Hepatocyte (in vitro differentiated cells): ENCODE measurements at places on chromosomes 13 and 19. TPM values are rescaled to one million over a fixed set of nuclear protein-coding genes. Genes with fewer than 3 reads are reported as not detected.

- H3K4me1 ChIP-seq = peaks cover 10% of the 10 kb centered on the region
- no peak for DNase-seq
- H3K27ac ChIP-seq = no peak overlapping the region
- H3K36me3 ChIP-seq = no peaks in the 10 kb centered on the region
- H3K27me3 ChIP-seq = peaks cover 7% of the 10 kb centered on the region
Measured at GRCh38 chr19:17027535-17027975, 945 bp upstream of the CPAMD8 start.

The MYADM gene
- polyA plus RNA-seq = 211 and 213 TPM in 2 replicates

GRCh38 chr13:32660227-32660626 lies 74.0 kb downstream of the PDS5B start:
- H3K27me3 ChIP-seq = no peaks in the 10 kb centered on the region
- no peaks in the 10 kb centered on the region for H3K36me3 ChIP-seq
- no peak overlapping the region for H3K27ac ChIP-seq
- no peaks in the 10 kb centered on the region for H3K4me1 ChIP-seq
- no peak overlapping the region for H3K4me3 ChIP-seq

DNA sequence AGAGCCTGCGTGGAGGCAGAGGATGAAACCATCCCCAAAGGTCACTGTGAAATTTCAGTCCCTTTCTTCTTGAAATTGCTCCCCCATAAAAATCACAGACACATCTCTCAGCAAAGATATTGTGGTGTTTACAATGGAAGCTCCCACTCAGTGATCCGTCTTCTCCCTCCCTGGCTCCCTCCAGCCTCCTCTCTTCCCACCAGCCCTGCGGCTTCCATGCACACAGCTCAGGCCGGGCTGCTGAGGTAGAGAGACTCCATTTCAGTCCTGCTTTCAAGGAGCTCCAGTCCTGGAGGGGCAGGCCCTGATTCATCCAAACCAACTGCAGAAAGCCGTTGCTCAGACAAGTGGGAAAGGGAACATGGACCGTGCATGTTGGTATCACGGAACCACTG lies 24.0 kb upstream of the MIER2 start:
- no peaks in the 10 kb centered on the region for H3K4me1 ChIP-seq
- no peak overlapping the region for H3K4me3 ChIP-seq
- DNase-seq = no peak
- no peak overlapping the region for H3K27ac ChIP-seq
- peaks cover 4% of the 10 kb centered on the region for H3K27me3 ChIP-seq

The ZNF175 gene
- 0.67 and 1.1 TPM in 2 replicates for polyA plus RNA-seq

GRCh38 chr13:114100446-114101357 lies 31.7 kb downstream of the RASA3 start:
- no peaks in the 10 kb centered on the region for H3K36me3 ChIP-seq
- H3K27me3 ChIP-seq = no peaks in the 10 kb centered on the region
- peaks cover 19% of the 10 kb centered on the region for H3K4me1 ChIP-seq
- no peak for DNase-seq

The MEIOSIN gene
- polyA plus RNA-seq = not detected in 2 replicates

DNA sequence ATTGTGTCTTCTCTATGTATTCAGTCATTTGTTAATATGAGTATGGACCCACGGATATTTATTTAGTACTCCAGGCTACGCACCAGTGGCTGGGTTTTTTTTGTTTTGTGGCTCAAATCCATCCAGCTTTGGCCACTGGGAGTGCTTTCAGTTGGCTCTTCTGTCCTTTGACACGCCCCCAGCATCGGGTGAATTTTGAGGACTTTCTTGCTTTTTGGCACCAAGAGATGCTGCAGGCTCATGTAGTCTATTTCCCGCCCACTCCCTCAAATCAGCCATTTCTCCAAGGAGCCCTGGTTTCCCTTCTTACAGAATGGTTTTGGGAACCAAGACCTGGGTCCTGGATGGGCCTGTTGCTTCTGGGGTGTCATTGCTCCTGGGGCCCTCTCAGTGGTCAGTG lies 55.8 kb downstream of the SMARCA4 start:
- H3K4me3 ChIP-seq = no peak overlapping the region
- no peaks in the 10 kb centered on the region for H3K27me3 ChIP-seq
- peaks cover 12% of the 10 kb centered on the region for H3K4me1 ChIP-seq
- H3K27ac ChIP-seq = no peak overlapping the region

DNA sequence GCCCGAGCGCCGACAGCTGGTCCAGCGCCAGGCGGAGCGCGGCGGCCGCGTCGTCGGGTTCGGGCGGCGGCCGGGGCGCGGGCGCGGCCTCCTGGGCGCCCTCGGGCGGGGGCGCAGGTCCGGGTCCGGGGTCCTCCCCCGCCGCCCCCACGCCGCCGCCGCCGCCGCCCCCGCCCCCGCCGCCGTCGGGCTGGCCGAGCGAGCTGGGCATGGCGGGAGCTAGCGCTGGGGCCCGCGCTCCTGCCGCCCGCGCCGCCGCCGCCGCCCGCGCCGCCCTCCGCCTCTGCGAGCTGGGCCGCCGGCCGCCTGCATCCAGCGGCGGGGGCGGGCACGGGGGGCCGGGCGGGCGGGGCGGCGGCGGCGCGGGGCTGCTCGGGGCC lies 287 bp downstream of the MEX3D start:
- no peak overlapping the region for H3K27ac ChIP-seq
- peaks cover 10% of the 10 kb centered on the region for H3K4me1 ChIP-seq
- peak; percentile 57 for DNase-seq
- no peaks in the 10 kb centered on the region for H3K36me3 ChIP-seq

- no peaks in the 10 kb centered on the region for H3K4me1 ChIP-seq
- H3K36me3 ChIP-seq = no peaks in the 10 kb centered on the region
- no peaks in the 10 kb centered on the region for H3K27me3 ChIP-seq
- no peak for DNase-seq
Measured at GRCh38 chr19:54739587-54740497, 1.5 kb downstream of the KIR2DL3 start.

The GFY gene
- not detected in 2 replicates for polyA plus RNA-seq

- no peak overlapping the region for H3K4me3 ChIP-seq
- peak overlapping the region; percentile 77 for H3K27ac ChIP-seq
- H3K4me1 ChIP-seq = peaks cover 16% of the 10 kb centered on the region
- no peaks in the 10 kb centered on the region for H3K27me3 ChIP-seq
- no peak for DNase-seq
Measured at GRCh38 chr19:10566658-10567410, 1.0 kb upstream of the KRI1 start.

DNA sequence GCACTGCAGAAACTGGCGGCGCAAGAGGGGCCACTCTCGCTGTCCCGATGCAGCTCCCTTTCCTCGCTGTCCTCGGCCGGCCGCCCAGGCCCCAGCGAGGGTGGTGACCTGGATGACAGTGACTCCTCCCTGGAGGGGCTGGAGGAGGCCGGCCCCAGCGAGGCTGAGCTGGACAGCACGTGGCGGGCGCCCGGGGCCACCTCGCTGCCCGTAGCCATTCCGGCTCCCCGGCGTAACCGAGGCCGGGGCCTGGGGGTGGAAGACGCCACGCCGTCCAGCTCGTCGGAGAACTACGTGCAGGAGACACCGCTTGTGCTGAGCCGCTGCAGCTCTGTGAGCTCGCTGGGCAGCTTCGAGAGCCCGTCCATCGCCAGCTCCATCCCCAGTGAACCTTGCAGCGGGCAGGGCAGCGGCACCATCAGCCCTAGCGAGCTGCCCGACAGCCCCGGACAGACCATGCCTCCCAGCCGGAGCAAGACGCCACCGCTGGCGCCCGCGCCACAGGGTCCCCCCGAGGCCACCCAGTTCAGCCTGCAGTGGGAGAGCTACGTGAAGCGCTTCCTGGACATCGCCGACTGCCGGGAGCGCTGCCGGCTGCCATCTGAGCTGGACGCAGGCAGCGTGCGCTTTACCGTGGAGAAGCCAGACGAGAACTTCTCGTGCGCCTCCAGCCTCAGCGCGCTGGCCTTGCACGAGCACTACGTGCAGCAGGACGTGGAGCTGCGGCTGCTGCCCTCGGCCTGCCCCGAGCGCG lies 12.4 kb downstream of the C19orf25 start:
- no peak for DNase-seq
- peaks cover 42% of the 10 kb centered on the region for H3K4me1 ChIP-seq
- H3K27me3 ChIP-seq = peaks cover 59% of the 10 kb centered on the region
- H3K4me3 ChIP-seq = no peak overlapping the region

DNA sequence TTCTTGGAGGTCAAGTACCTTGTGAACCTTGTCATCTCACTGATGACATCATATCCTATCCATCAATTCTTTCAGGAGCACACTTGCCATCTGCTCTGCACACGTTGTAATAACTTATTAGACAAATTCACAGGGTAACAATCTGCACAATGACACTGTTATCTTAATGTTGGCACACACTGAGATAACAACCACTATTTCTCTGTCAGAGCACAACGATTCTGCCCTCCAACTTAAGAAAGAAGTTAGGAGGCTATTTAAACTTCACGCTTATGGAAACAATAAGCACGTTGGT lies 351.3 kb downstream of the DACH1 start:
- H3K27ac ChIP-seq = no peak overlapping the region
- no peak for DNase-seq
- H3K36me3 ChIP-seq = no peaks in the 10 kb centered on the region
- H3K4me1 ChIP-seq = no peaks in the 10 kb centered on the region

DNA sequence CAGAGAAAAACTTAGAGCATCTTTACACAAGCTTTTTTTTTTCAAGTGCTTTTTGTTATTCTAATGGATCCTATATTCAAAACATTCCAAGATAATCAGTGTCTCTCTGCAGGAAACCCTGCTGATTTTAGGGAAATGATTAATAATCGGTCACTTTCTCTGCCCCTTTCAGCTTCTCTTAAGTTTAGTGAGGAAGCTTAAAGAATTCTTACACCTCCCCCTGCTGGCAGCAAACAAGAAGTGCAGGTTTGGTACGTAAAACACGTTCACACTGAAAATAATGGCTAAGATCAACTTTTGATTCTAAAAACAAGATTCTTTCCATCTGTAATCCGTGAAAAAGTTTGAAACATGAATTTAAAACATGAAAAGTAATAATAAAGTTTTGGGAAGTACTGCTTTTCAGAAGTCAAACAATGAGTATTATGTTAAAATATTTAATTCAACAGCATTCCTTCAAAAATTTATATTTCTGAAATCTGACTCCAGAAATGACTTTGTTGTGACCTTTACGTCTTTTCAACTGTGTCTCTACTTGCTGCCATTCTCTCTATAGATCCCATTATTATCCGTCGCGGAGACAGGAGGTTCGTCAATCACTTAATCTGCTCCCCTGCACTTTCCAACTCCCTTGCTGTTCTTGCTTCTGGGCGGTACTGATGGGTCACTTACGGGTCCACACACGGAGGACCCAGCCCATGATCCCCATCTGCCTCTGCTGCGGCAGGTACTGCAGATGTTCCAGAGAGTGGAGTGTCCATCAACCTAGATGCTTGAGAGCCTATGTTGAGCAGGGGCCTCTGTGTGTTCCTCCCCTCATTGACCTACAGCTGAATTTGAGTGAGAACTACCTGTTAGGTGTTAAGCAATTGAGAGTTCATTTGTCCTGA lies 203.1 kb upstream of the EDNRB start:
- no peaks in the 10 kb centered on the region for H3K36me3 ChIP-seq
- no peaks in the 10 kb centered on the region for H3K27me3 ChIP-seq
- H3K4me3 ChIP-seq = no peak overlapping the region
- DNase-seq = peak; percentile 73
- no peaks in the 10 kb centered on the region for H3K4me1 ChIP-seq
- H3K27ac ChIP-seq = no peak overlapping the region

GRCh38 chr19:46181388-46181779 lies 33.3 kb downstream of the IGFL2 start:
- H3K36me3 ChIP-seq = no peaks in the 10 kb centered on the region
- no peaks in the 10 kb centered on the region for H3K27me3 ChIP-seq
- H3K4me1 ChIP-seq = no peaks in the 10 kb centered on the region
- DNase-seq = no peak

- H3K27me3 ChIP-seq = no peaks in the 10 kb centered on the region
- no peak overlapping the region for H3K4me3 ChIP-seq
- H3K36me3 ChIP-seq = no peaks in the 10 kb centered on the region
- H3K27ac ChIP-seq = no peak overlapping the region
- no peaks in the 10 kb centered on the region for H3K4me1 ChIP-seq
- DNase-seq = no peak
Measured at GRCh38 chr19:33998302-33998701, 174.0 kb upstream of the LSM14A start.

The ZNF302 gene
- 19.5 and 20.2 TPM in 2 replicates for polyA plus RNA-seq

GRCh38 chr13:106573868-106574267 lies 5.9 kb upstream of the ARGLU1 start:
- no peaks in the 10 kb centered on the region for H3K27me3 ChIP-seq
- no peak for DNase-seq
- no peaks in the 10 kb centered on the region for H3K4me1 ChIP-seq
- no peaks in the 10 kb centered on the region for H3K36me3 ChIP-seq

The CGB1 gene
- 0.52 TPM in 1 of 2 replicates, not detected in the other for polyA plus RNA-seq

The SIAH3 gene
- polyA plus RNA-seq = not detected in 2 replicates

The SKA3 gene
- 3.1 and 5.6 TPM in 2 replicates for polyA plus RNA-seq

GRCh38 chr19:30344446-30345425 lies 27.4 kb upstream of the ZNF536 start:
- H3K27me3 ChIP-seq = peaks cover 4% of the 10 kb centered on the region
- H3K4me1 ChIP-seq = peaks cover 8% of the 10 kb centered on the region
- no peak for DNase-seq
- no peaks in the 10 kb centered on the region for H3K36me3 ChIP-seq

The ERVK3-1 gene
- 68.9 and 71.7 TPM in 2 replicates for polyA plus RNA-seq

GRCh38 chr19:4669723-4670480 lies at the start of gene MYDGF:
MYDGF (minus strand) TSS chr19:4670342; CDS start chr19:4670334, 8 bp downstream.
- DNase-seq = peak; percentile 97
- peak within 1 kb of the TSS; percentile 86 for H3K27ac ChIP-seq
- H3K4me1 ChIP-seq = peaks cover 9% of the 10 kb centered on the region
- no peaks in the 10 kb centered on the region for H3K36me3 ChIP-seq

The LILRA1 gene
- polyA plus RNA-seq = not detected in 2 replicates

- H3K27ac ChIP-seq = peak overlapping the region; percentile 37
- H3K36me3 ChIP-seq = no peaks in the 10 kb centered on the region
- DNase-seq = peak; percentile 53
- H3K4me1 ChIP-seq = peaks cover 4% of the 10 kb centered on the region
- H3K4me3 ChIP-seq = no peak overlapping the region
Measured at GRCh38 chr13:30998136-30999088, 66.0 kb downstream of the TEX26 start.

GRCh38 chr13:75443356-75443958 lies 38.5 kb downstream of the TBC1D4 start:
- no peaks in the 10 kb centered on the region for H3K4me1 ChIP-seq
- H3K27ac ChIP-seq = no peak overlapping the region
- no peaks in the 10 kb centered on the region for H3K27me3 ChIP-seq
- no peak overlapping the region for H3K4me3 ChIP-seq
- H3K36me3 ChIP-seq = no peaks in the 10 kb centered on the region
- DNase-seq = no peak

DNA sequence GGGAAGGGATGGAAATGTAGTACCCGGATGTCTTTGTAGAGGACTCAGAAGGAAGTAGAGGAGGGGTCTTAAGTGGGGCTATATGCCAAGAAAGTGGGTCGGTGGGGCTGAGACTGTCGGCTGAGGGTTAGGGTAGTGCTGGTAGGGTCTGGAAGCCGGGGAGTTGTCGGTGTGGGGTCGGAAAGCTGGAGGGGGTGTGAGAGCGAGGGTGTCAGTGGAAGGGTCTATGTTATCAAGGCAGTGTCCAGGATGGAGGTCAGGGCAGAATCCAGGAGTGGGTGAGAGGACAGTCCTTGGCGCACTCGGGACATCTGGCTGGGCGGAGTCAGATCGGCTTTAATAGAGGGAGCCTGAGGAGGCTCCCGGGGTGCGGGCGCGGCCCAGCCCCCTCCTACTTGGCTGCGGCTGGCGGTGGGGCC lies 1.7 kb downstream of the HSPB6 start:
- H3K27ac ChIP-seq = peak overlapping the region; percentile 97
- no peak for DNase-seq
- peaks cover 28% of the 10 kb centered on the region for H3K4me1 ChIP-seq
- H3K27me3 ChIP-seq = peaks cover 2% of the 10 kb centered on the region
- H3K4me3 ChIP-seq = no peak overlapping the region

- no peak for DNase-seq
- H3K27me3 ChIP-seq = no peaks in the 10 kb centered on the region
- H3K27ac ChIP-seq = no peak overlapping the region
Measured at GRCh38 chr13:24251525-24251924, 57.9 kb upstream of the C1QTNF9 start.
